ENCODE measurements at places on chromosomes 7 and 10. TPM values are rescaled to one million over a fixed set of nuclear protein-coding genes. Genes with fewer than 3 reads are reported as not detected.

The PRKG1 gene
- total RNA-seq: not detected

The ACSM6 gene
- total RNA-seq: not detected

DNA sequence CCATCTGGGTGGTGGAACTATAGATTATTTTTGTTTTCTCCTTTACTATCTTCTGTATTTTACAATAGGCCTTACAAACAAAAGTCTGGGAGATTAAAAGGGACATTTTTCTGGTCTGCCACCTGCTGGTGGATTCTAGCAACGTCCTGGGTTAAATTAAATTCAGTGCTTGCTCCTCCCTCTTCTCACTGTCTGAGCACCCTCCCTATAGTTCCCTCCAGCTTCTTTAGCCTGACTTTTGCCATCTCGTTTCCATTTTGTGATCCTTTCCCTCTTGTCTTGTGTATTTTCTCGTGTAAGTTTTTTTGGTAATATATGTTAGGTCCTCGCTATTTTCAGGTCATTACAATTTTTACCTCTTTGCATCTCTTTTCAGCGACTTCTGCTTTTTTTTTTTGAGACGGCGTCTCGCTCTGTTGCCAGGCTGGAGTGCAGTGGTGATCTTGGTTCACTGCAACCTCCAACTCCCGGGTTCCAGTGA is 16.1 kb downstream of the ANKRD16 start:
- no peaks in the 10 kb centered on the region for H3K27me3 ChIP-seq
- H3K4me3 ChIP-seq: peak overlapping the region; percentile 13
- DNase-seq: peak; percentile 58
- H3K27ac ChIP-seq: peak overlapping the region; percentile 14

- no peak for DNase-seq
- H3K36me3 ChIP-seq: peaks cover 5% of the 10 kb centered on the region
- no peak overlapping the region for H3K27ac ChIP-seq
- peaks cover 3% of the 10 kb centered on the region for H3K4me1 ChIP-seq
- H3K27me3 ChIP-seq: no peaks in the 10 kb centered on the region
Observed at GRCh38 chr10:21764466-21765189, 230.6 kb downstream of the MLLT10 start.

GRCh38 chr7:26398427-26398755 is 106.7 kb downstream of the SNX10 start:
- no peak overlapping the region for H3K27ac ChIP-seq
- H3K4me1 ChIP-seq: peaks cover 15% of the 10 kb centered on the region
- DNase-seq: no peak
- peaks cover 62% of the 10 kb centered on the region for H3K27me3 ChIP-seq

DNA sequence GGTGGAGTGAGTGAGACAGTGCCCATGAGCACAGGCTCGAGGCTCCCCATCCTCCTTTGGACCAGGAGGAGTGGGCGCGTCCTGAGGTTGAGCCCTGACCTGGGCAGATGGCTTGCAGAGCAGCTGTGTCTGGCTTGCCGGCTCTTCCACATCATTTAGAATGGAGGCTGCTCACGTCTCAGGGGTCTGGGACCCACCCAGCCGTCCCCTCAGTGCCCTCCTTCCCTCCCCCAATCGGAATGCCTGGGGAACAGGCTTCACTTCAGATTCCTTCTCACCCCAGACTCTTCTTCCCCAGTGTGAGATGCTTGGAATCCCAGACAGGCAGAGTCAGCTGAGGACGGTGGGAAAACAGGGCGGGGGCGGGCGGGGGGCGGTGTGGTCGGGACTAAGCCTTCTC is 968.6 kb upstream of the ZNF722 start:
- no peaks in the 10 kb centered on the region for H3K36me3 ChIP-seq
- DNase-seq: no peak
- no peak overlapping the region for H3K27ac ChIP-seq
- no peak overlapping the region for H3K4me3 ChIP-seq
- H3K27me3 ChIP-seq: no peaks in the 10 kb centered on the region

- DNase-seq: no peak
- peak overlapping the region; percentile 96 for H3K27ac ChIP-seq
- no peaks in the 10 kb centered on the region for H3K27me3 ChIP-seq
- peaks cover 19% of the 10 kb centered on the region for H3K36me3 ChIP-seq
- H3K4me1 ChIP-seq: peaks cover 34% of the 10 kb centered on the region
Observed at GRCh38 chr7:40133561-40134427, 628 bp downstream of the MPLKIP start.

DNA sequence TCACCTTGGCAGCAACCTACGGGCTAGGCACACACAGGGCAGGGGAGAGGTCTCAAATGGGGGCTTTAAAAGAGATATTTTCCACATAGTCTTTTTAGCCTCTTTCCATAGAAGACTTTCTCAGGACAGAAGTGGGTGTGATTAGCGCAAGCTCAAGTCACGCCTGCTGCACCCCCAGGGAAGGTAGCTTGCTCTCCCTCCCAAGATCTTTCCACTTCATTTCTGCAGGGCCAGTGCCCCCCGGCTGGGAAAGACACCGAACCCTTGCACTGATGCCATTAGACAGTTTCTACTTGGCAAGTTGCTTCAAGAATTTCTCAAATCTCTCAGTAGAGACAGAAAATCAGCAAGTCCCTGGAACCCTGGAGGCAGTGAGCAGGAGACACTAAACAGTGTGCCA is 19.4 kb downstream of the CHST15 start:
- no peaks in the 10 kb centered on the region for H3K36me3 ChIP-seq
- H3K27ac ChIP-seq: no peak overlapping the region
- H3K4me1 ChIP-seq: peaks cover 2% of the 10 kb centered on the region
- H3K4me3 ChIP-seq: no peak overlapping the region
- no peaks in the 10 kb centered on the region for H3K27me3 ChIP-seq

DNA sequence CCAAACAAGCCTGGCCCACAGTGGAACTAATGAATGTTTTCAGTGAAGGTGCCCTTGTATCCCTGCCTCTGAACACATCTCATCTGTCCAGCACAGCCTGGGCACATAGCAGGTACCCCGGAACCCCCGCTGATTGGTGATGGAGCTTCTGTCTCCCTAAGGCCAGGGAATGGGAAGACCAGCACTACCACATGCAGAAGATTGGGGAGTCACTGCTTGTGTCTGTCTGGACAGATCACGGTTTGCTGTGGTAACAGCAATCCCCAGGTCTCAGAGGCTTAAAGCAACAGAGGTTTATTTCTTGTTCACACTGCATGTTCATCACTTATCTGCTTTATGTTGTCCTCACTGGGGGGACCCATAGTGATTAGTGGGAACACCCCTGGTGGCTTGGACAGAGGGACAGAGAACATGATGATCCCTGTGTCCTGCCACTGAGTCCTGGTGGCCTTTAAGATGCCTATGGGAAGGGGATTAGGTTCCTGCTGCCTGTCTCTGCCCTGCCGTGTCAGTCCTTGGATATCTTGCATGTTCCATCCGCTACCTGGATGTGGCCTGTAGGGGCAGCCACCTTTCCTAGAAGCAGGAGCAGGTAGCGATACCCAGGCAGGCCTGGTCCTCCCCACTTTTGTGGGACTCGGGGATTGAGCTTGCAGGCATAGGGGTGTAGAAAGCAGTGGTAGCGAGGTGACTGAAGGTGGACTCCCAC is 3.6 kb downstream of the TSPAN14 start:
- peak overlapping the region; percentile 92 for H3K27ac ChIP-seq
- peaks cover 22% of the 10 kb centered on the region for H3K36me3 ChIP-seq
- peak overlapping the region; percentile 93 for H3K4me3 ChIP-seq
- no peaks in the 10 kb centered on the region for H3K27me3 ChIP-seq
- no peak for DNase-seq

GRCh38 chr7:132977234-132977633 is 104.7 kb downstream of the CHCHD3 start:
- no peak for DNase-seq
- peaks cover 35% of the 10 kb centered on the region for H3K36me3 ChIP-seq
- no peak overlapping the region for H3K27ac ChIP-seq

- H3K4me3 ChIP-seq: no peak overlapping the region
- no peak for DNase-seq
- no peaks in the 10 kb centered on the region for H3K4me1 ChIP-seq
Observed at GRCh38 chr10:28694530-28694929, 17.2 kb downstream of the BAMBI start.
